Stimulated activated CD4-positive, alpha-beta T cell treated with anti-CD3 and anti-CD28 coated beads, Interleukin-2, amount 100 ng/mL, for 24 hours (primary cell): ENCODE measurements at places on chromosomes 7 and 10.

GRCh38 chr7:48522692-48523091, 351.4 kb downstream of the ABCA13 start:
- no peak for DNase-seq

DNA sequence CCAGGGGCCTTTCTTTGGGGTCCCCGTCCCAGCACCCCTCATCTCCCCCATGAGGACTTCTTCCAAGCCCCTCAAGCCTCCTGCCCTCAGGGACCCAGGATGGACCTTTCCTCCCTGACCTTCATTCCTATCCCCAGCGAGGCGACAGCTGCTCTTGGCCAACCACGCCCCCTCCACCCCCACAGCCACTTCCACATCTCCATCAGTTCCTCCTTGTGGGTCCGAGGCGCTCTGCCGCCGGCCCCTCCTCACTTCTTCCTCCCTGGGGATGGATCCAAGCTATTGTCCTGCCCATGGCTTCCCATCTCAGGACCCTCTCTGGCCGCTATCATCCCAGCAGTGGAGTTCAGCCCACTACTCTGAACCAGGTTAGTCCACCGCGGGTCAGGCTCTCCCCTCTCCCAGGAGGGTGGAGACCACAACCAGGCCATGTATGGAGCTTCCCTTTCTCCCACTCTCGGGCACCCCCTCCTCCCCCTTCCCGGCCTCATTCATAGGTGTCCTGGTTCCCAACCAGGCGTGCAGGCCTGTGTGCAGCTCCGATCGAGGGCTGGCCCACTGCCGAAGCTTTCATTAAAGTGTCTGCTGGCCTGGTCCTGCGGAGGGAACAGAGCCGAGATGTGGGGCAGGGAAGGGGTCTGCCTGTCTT, 1.7 kb upstream of the SH2B2 start:
- no peak for DNase-seq

- DNase-seq, result peak; percentile 45
Observed at GRCh38 chr10:84256510-84257342, 11.9 kb downstream of the RGR start.

DNA sequence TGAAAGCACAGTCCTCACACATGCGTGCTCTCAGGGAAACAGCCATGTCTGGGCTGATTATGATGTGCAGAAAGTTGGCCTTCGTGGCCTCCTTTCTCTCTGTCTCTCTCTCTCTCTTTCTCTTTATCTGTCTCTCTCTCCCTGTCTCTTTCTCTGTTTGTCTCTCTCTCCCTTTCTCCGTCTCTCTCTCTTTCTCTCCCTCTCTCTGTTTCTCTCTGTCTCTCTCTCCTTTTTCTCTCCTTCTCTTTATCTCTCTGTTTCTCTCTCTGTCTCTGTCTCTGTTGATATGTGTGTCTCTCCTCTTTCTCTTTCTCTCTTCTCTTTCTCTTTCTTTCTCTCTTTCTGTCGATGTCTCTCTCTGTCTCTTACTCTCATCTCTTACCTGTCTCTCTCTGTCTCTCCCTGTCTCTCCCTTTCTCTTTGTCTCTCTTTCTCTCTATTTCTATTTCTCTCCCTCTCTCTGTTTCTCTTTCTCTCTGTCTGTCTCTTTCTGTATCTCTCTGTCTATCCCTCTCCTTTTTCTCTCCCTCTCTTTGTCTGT, 105.4 kb upstream of the MPP7 start:
- DNase-seq, result no peak

GRCh38 chr10:789831-790701, 100.6 kb upstream of the DIP2C start:
- DNase-seq, result no peak

DNA sequence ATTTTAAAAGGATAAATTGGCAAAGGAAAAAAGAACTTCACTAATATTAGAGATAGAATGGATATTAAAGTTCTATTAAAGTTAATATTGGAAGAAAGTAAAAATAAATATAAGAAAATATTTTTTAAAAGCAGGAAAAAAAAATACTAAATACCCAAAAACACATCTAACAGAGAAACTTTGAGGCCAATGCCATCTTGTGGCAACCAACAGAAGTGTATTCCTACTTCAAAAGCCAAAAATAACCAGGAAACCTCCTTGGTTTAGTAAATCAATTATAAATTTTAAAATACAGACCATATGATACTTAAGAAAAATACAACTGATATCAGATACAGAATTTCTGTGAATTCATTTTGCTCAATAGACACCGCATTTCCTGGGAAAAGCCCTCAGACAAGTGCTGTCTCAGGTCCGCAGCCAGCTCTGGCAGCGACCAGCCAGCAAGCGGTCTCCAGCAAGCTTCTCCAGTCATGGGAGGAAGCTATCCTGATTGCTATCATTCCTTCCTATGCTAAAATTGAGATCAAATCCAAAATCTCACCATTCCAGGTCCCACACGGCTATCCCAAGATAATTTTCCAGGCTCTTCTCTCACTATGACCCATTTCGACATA, 65.3 kb downstream of the LMBR1 start:
- DNase-seq, result no peak

DNA sequence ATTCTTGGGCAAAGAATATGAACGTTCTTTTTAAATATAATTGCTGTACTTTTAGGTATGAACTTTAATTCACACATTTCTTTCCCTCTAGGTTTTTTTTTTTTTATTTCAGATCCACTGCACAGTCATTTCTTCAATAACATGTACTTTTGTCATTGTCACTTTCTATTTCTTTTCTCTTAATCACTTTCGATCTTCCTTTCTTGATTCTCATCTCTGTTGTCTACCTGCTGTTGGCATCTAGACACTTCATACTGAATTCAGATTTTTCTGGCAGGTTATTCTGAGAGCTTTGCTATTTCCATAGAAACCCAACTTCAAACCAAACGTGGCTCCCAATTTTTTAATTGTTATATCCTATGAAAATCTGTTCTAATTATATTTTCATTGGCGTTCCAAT, 211.7 kb upstream of the KLF6 start:
- no peak for DNase-seq
